ENCODE measurements at places on chromosomes 7 and 10.

DNA sequence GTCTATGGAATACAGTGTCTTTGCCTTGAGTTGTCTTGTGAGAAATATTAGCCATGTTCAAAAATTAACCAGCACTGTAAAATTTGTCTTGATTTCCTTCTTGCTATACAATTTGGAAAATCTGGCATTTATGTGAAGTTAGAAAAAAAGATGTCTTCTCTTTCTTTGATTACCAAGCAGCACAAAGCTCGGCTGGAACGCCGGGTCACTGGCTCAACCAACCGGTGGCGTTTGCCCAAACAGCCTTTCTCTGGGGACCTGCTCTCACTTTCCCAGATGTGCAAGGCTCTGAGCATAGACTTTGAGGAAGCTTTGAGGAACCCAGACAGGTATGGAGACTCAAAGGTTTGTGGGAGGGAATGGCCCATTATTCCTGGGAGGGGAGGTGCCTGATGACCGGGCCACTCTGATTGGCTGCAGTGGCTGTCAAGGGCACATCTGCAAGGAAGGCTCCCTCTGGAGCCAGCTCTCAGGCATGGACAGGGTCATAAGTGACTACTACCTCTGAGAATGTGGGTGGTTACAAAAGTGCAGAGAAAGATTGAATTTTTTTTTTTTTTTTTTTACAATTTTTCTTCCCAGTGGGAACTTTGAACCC, 5.6 kb downstream of the BTBD16 start:
- no peak for DNase-seq

DNA sequence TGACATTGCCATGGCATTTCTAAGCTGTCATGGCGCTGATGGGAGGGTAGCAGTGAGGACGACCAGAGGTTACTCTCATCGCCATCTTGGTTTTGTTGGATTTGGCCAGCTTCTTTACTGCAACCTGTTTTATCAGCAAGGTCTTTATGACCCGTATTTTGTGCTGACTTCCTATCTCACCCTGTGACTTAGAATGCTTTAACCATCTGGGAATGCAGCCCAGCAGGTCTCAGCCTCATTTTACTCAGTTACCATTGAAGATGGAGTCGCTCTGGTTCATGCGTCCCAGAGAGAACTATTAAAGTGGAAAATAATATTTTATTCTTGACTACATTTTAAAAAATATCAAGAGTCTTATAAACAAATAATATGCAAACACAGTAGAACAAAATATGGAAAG, 131.7 kb downstream of the RSU1 start:
- no peak for DNase-seq

DNA sequence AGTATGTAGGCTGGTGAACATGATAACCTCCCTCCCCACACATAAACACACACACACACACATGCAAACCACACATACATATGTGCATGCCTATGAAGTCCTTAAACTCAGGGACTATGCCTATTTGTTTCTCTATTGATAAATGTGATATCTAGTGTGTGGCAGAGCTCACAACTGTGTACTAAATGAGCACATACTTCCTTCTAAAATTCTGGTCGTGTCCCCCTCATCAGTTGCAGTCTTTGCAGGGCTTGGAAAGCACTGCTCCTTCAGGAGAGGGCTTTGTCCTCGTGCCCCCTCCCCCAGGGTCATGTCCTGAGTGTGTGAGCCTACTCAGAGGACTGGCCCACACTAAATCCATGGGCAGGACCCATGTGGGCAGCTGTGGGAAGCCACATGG, 94.0 kb downstream of the SFMBT2 start:
- no peak for DNase-seq

GRCh38 chr7:144454256-144455039, 51.0 kb upstream of the NOBOX start:
- no peak for DNase-seq

DNA sequence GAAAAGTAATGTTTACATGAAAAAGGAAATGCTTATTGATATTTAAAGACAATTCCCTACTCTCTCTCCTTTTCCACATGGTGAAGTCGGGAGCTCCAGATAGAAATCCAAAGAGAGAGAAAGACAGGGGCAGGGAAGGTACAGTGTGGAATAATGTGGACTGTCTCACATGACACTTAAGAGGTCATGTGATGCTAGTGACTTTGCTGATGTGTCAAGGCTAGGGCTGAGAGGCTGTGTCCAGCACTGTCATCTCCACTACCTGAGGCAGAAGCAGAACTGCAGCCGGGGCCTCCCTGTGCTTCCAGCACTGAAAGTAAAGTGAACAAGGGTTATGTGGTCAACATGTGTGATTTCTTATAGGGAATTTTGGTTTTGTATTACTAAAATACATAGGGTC, 26.0 kb downstream of the NRG3 start:
- DNase-seq, result no peak

- DNase-seq, result no peak
Measured at GRCh38 chr7:150629347-150629746, 2.8 kb downstream of the GIMAP6 start.

- DNase-seq, result no peak
Measured at GRCh38 chr7:46291050-46291438, 370.0 kb upstream of the IGFBP3 start.

DNA sequence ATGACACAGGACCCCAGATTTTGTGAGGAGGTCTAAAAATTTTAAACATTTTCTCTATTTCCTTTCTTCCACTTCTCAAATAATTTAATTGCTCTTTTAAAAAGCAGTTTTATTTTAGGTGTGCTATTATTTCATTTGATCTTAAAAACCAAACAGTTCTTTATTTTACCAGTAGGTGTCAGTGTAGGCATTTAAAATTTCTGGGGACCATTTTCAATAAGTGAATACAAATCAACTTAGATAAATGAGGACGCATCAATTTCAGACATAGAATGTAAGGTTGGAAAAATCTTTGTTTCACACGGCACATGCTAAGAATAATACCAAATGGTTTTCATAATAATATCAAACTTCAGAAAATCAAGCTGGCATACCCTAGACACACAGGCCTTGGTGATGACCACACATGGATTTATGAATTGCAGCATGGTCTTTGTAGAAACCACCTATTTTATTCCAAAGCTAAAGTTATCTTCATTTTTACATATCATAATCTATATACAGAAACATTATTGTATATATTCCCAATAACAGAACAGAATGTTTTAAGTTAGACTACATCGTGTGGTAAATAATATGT, 127.6 kb upstream of the SLC26A5 start:
- DNase-seq, result no peak

GRCh38 chr7:155166673-155167370, 96.7 kb downstream of the HTR5A start:
- no peak for DNase-seq

GRCh38 chr10:28269842-28270456, 32.9 kb downstream of the MPP7 start:
- no peak for DNase-seq

- no peak for DNase-seq
Measured at GRCh38 chr7:122305475-122306319, 1.1 kb upstream of the FEZF1 start.

DNA sequence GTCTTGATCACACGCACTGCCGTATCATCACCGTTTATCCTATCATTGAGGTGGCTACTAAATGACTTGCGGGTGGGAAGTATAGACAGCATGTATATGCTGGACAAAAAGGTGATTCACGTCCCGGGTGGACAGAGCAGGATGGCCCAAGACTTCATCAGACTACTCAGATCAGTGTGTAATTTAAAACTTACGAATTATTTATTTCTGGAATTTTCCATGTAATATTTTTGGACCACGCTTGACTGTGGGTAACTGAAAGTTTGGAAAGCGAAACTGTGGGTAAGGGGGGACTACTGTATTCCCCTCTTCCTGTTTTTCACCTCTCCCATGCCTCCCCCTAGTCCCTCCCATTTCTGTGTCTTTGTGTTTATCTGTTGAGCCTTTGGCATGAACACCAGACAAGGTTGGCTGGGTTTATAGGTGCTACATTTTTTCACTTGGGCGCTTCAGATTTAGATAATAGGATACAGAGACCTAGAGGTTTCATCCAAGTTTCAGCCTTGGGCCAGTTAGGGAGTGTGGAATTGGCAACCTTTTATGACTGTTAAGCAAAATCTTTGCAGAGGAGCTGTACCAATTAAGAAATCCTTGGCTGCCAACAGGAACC, 55.8 kb downstream of the RBM20 start:
- no peak for DNase-seq

DNA sequence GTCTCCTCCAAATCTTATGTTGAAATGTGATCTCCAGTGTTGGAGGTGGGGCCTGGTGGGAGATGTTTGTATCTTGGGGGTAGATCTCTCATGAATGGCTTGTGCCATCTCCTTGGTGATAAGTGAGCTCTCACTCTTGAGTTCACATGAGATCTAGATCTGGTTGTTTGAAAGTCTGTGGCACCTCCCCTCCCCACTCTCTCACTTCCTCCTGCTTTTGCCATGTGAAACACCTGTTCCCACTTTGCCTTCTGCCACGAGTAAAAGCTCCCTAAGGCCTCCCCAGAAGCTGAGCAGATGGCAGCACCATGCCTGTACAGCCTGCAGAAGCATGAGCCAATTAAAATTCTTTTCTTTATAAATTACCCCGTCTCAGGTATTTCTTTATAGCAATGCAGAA, 23.5 kb downstream of the TMEM229A start:
- DNase-seq, result no peak

- DNase-seq, result no peak
Measured at GRCh38 chr7:57179776-57180415, 47.7 kb upstream of the ZNF479 start.

- no peak for DNase-seq
Measured at GRCh38 chr7:107989618-107990373, 13.2 kb downstream of the LAMB1 start.

DNA sequence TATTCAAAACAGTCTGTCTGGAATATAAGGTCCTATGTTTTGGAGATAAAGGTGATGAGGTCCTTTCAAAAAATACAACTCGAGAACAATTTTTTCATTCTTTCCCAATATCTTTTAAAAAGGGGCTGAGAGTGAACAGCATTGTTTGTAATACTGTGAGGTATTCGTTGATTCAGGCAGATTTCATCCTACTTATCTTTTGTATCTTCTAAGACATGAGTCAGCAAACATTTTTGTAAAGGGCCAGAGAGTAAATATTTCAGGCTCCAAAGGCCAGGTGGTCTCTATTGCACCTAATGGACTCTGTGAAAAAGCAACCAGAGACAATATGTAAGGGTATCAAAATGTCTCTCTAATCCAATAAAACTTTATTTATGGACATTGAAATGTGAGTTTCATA, 8.1 kb upstream of the ANK3 start:
- no peak for DNase-seq

DNA sequence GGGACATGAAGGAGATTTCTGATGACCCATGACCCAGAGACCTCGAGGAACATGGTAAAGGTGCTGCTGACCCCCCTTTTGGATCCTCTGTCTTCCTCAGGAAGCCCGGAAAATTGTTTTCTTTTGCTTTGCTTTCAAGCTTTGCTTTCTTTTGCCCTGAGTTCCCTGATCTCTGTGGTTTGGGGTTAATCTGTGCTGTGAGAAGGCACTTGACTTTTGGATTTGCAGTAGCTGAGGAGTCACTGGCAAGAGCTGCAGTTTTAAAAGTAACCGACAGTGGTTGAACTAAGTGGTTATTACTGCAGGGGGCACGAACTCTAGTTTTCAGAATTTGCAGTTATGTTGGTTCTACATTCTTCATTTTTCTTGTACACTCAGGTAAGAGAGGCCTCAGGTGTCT, 53.0 kb downstream of the PDZD8 start:
- no peak for DNase-seq

GRCh38 chr7:7562736-7563135, 3.9 kb upstream of the MIOS start:
- no peak for DNase-seq

DNA sequence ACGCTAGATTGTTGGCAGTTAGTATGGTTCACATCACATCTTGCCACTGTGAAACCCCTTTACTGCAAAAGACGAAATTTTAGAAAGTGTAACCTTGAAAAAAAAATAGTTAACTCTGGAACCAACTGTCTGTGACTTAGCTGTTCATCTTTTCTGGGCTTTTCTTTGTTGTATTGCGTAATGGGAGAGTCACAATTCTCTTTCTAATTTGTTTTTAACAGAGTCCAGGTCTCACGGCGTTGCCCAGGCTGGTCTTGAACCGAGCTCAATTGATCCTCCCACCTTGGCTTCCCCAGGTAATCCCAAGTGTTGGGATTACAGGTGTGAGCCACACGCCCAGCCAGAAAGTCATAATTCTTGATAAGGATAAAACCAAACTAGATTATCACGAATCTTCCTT, 14.5 kb downstream of the UBE3C start:
- no peak for DNase-seq

DNA sequence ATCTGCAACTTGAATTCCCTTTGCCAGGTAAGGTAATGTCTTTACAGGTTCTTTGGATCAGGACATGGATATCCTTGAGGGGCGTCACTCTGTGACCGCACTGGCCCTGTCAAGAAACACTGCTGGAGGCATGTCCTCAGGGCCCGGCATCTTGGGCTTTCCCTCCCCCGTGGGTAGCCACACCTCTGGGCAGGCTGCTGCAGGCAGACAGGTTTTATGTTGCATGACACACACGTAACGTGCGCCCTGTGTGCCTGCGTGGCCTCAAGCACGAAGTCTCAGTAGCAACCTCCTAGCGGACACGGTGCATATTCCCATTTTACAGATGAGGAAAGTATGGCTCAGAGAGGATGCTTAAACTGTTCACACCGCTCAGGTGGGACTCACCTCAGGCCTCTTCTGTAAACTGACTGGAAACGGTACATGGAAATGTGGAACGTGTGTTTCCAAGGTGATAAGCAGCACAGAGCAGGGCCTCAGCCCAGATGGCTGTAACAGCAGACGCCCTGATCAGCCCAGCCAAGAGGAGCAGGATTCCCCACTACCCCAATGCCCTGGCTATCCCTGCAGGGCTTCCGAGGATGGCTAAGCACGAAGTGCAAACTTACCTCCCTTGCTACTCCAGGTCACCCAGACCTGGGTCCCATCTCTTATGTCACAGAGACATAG, 553.6 kb downstream of the TCERG1L start:
- DNase-seq, result no peak

GRCh38 chr10:68826764-68827591, at the start of gene STOX1:
TSS of gene STOX1 (plus strand) at chr10:68827531. CDS start at chr10:68827624, 93 bp downstream.
- DNase-seq, result peak; percentile 84

GRCh38 chr10:4303045-4303444, 518.0 kb upstream of the KLF6 start:
- DNase-seq, result no peak

GRCh38 chr7:19772306-19772705, 1.1 kb downstream of the TMEM196 start:
- DNase-seq, result no peak

GRCh38 chr10:36269222-36269621, 627.1 kb upstream of the FZD8 start:
- DNase-seq, result no peak
